ENCODE measurements at places on chromosomes 16 and 17.
A peak's percentile ranks its signal among the peaks of the same experiment; 100 is the strongest.

DNA sequence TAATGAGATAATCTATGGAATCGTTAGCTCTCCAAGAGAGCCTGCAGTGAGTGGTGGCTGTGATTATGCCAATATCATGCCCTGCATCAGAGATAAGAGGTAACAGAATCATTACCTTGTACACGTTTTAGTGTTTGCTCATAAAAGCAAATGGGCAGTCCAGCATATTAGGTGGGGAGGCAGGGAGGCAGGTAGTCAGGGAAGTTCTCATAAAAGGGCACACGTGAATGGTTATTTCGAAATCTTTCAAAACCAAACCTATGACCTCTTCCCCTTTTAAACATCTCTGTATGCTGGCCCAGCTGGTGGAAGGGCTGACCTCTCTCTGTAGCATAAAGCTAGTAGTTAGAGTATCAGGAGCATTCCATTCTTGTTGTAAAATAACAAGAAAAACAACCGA is 51.7 kb downstream of the VAT1L start:
- DNase-seq = no peak

DNA sequence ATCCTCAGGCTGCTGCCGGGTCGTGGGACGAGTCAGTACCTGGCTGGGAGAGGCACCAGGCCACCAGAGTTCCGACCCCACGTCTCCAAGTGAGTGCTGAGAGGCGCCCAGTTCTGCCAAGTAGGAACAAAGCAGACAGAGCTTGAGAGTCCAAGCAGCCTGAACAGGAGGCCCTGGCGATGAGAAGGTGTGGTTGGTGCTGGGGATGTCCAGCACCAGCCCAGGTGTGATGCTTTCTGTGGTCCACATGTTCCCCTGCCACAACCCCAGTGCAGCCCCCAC is 10.8 kb downstream of the TAX1BP3 start:
- no peak for DNase-seq

DNA sequence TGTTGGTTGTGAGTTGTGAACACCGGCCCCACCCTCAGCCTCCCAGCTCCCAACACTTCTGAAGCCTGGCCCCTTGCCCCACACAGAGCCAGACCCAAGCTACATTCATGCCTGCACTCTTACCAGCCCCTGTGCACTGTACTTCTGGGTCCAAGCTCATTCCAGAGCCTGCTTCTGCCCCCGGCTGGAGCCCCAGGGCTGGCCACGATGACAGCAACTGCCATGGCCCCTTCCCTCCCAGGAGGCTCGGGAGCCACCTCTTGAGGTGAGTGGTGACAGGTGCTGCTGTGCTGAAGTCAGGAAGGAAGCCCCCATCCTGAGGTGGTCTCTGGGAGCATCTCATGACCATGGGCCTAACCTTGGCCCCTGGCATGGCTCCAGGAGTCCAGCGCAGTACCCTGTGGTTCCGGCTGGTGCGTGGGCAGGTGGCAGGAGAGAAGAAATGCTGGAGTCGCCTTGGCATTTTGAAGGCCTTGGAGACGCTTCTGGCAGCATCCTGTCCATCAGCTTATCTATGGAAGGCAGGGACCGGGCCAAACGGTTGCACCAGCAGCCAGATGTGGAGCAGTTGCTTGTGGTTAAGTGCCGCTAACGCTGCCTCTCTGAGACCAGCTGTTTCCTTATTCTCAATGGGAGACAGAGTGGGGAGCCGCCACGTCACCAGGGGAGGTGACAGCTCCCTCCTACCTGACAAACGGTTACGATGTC is 3.9 kb upstream of the CDT1 start:
- no peak for DNase-seq

- no peak for DNase-seq
Observed at GRCh38 chr16:57405097-57405496, 530 bp downstream of the CCL17 start.

DNA sequence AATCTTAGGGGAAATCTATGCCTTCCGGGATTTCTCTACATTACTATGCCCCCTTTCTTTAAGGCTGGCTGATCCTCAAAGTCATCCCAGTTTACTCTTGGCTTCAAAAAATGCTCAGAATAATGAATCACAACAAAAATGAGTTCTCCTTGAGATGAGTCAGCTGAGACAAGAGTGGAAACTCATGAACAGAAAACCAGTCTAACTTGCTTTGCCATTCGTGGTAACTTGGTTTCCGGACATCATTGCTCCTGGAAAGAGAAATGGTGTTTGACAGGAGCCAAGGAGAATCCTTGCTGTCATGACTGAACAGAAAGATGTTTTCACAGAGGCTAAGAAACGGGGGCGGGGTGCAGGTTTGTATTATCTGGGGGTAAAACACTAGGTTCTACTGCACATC is 435.6 kb upstream of the DYNLRB2 start:
- no peak for DNase-seq

GRCh38 chr17:56912105-56912999 is 1.5 kb downstream of the TRIM25 start:
- no peak for DNase-seq

DNA sequence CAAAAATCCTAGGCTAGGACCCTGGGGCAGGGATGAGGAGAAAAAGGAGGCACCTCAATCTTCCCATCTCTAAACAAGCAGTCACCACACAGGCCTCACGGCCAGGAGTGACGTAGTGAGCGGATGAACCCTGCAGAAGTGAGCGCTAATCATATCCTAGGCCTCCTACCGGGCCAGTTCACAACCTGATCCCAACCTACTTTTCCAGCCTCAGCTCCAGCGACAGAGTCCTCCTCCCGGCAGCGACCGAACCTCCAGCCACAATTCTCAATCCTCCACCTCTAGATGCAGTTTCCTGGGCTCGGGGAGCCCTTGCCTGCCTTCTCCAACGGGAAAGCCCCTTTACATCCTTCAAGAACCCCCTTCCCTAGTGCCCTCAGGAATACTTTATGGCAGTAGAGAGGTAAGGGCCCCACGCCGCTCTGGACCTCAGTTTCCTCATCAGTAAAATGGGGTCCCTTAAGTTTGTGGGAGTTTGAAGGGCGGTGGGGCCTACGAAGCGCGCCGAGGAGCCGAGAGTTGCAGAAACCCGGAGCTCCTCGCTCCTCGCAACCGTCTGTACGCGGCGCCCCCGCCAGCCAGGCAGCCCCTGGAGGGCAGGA is 1.4 kb downstream of the ZNF668 start:
- DNase-seq = peak; percentile 25
